ENCODE measurements at places on chromosomes 11 and 22.

- no peak for DNase-seq
These were observed 73.2 kb upstream of the BLID start for GRCh38 chr11:122189229-122189628.

GRCh38 chr11:107123022-107123421, 104.7 kb upstream of the GUCY1A2 start:
- DNase-seq: no peak

DNA sequence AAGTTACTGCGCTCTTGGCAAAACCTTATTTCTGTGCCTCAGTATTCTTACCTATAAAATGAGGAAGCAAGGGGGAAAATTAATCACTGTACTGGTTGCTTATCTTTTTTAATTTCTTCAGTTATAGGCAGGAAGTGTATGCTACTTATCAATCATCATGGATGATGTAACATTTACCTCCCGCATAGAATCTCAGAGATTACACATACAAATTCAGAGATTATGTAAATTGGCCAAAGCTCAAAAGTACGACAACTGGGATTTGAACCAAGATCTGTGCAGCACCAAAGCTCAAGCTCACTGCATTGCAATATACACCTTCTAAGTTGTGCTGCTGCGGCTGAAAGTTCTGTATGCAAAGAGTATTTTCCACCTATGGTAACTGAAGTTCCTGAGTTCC, 83.0 kb downstream of the PDHX start:
- DNase-seq: no peak

- no peak for DNase-seq
These were observed 15.7 kb downstream of the NUP50 start for GRCh38 chr22:45179276-45180049.

DNA sequence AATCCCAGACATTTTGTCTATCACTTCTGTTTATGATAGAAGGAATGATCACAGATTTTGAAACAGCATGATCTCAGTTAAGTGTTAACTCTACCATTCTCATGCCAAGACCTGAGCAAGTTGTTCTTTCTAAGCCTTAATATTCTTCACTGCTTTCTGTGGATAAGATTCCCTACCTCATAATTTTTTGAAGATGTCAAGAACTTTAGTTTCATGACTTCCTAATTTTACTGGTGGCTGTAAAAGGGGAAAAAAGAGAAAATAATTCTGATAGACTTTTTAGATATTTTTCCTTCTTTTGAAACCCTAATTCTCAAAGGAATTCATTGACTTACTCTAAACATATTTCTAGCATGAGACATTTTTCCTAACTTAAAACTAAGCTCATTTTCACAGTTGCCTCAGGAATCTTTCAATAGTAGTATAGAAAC, 520.0 kb upstream of the LUZP2 start:
- DNase-seq: no peak

- DNase-seq: no peak
These were observed 23.4 kb downstream of the ASPHD2 start for GRCh38 chr22:26452236-26453016.

Data from right cardiac atrium (tissue), 5 donors.